Myocyte (in vitro differentiated cells): ENCODE measurements at places on chromosomes 2 and 18. TPM values are rescaled to one million over a fixed set of nuclear protein-coding genes. Genes with fewer than 3 reads are reported as not detected.

GRCh38 chr18:22813648-22814328, 119.3 kb upstream of the RBBP8 start:
- DNase-seq = peak; percentile 13

The GAL3ST2 gene
- total RNA-seq = 0.47 TPM in 1 of 2 replicates, not detected in the other

The EML6 gene
- total RNA-seq = 3.5 and 29.7 TPM in 2 replicates

The RETSAT gene
- total RNA-seq = 37.4 and 39.9 TPM in 2 replicates
